Left cardiac atrium (tissue), 4 donors: ENCODE measurements at places on chromosomes 6 and 20. TPM values are rescaled to one million over a fixed set of nuclear protein-coding genes. Genes with fewer than 3 reads are reported as not detected.

GRCh38 chr20:12058216-12058615, 140.5 kb downstream of the BTBD3 start:
- no peak for DNase-seq

- DNase-seq = no peak
Observed at GRCh38 chr6:143356101-143356880, 94.2 kb downstream of the ADAT2 start.

GRCh38 chr6:33936886-33937285, 133.1 kb upstream of the MLN start:
- DNase-seq = no peak

DNA sequence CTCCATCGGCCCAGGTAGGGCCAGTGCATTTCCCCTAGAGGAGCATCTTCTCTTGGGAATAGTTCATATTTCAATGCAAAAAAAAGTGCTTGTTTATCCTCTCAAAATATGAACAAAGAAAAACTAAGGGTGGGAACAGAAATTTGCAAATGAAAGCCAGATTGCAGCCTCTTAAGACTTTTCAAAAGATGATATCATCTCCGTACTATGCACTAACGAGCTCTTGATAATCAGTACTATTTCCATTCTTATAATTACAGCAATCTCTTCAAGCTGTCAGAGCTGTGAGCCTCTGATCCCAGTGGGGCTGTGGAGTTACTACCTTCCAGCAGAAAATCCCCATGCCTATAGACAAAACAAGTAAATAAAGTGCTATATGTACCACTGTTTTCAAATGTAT, 77.1 kb downstream of the SOD2 start:
- DNase-seq = no peak

GRCh38 chr6:43944908-43945767, 175.1 kb downstream of the VEGFA start:
- DNase-seq = no peak

DNA sequence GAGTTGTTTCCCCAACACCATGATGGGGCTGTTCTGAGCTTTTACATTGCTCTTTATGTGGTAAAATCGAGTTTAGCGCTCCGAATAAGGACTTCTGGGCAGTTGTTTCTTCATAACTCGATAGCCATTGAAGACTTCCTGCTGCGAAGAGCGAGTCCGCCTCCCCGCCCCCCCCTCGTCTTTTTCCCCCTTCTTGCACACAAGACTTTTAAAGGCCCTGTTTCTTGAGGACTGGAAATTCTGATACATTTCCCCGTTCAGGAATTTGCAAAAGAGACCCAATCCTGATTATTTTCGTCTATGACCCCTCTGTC, 1.5 kb upstream of the CITED2 start:
- DNase-seq = no peak

- DNase-seq = no peak
Observed at GRCh38 chr6:4655196-4656025, 120.8 kb upstream of the CDYL start.

DNA sequence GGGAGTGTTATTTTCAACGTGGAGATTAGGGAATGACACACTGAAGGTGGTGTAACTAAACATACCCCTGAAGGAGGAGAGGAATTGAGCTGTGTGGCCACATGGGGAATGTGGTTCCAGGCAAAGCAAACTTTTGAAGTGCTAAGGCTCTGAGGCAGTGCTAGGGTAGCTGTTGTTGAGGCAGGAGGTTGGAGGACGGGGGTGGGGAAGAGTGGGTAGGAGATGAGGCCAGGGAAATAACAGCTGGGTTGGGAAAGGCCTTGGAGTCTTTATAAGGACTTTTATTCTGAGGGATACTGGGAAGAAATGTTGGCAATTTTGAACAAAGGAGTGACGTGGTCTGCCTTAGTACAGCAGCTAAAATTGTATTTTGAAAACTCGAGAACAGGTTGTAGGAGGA, 13.0 kb downstream of the RPRD1B start:
- peak; percentile 23 for DNase-seq

DNA sequence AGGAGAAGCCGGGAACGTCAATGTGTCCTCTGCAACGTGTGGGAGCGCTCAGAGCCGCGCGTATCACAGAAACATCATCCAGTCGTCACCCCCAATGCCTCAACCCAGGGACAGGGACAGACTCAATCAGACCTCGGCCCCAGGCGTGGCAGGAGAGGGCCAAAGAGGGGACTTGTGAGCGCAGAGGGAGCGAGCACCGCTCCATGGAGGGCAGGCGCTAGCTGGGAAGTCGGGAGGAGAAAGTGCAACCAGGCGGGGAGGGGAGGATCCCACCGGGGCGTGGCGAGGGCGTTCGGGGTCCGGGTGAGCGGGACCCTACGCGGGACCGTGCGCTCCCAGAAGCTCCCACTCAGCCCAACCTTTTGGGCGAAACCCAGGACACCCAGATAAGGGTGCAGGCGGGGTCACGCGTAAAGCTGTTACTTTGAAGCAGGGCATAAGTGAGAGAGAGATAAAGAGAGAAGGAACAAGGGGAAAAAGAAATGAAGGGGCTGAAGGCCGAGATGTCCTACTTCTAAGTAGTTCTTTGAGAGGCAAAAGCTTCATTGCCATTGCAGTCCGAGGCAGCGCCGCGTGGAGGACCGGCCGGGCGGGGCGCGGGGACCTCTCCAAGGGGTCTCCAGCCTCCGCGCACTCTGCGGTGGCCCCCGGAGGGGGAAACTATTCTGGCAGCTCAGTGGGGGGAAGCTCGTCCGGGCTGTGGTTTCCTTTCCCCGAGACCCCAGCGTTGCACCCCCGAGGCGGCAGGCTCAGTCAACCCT, 862 bp upstream of the SOBP start:
- DNase-seq = peak; percentile 49

- no peak for DNase-seq
Observed at GRCh38 chr6:32166411-32167061, 2.1 kb downstream of the EGFL8 start.

- DNase-seq = no peak
Observed at GRCh38 chr6:136524339-136524935, 25.8 kb downstream of the MAP7 start.

GRCh38 chr6:138030872-138031271, 76.3 kb downstream of the PERP start:
- DNase-seq = no peak

- no peak for DNase-seq
Observed at GRCh38 chr6:84718038-84718955, 46.1 kb downstream of the TBX18 start.

DNA sequence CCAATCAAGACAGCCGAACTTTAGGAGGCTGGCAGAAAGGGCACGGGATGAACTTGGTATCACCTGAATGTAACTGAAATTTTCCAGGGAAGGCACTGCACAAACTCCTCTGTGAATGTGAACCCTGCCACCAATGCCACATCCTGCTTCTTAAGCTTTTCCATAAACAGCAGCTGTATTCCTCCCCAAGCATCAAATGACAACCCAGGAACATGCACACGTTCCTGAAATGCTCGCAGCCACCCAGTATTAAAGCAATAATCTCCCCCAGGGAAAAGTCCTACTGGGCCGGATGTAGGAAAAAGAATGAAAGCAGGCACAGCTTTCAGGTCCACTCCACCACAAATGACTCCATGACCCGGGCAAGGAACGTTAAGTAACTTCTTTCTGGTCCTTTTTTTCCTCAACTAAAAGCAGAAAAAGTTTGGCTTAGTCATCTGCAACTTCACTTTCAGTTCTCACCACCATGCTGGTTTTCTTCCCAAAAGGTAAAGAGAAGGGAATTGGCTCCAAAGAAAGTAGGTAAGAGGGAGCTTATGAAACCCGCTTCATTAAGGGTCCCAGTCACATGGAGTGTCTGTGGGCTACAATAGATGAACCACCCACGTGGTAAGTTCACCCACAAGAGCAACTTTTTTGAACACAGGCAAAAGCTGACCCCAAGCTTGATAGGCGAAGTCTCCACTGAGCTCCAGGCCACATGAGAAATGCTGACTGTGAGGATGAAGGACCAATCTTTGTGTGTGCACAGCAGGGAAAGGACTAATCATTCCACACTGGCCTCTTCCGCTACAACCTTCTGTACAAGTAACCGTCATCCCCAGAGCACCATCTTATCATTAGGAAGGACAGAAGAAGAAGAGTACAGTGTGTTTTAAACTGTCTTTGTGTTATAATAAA, 90.1 kb downstream of the HIVEP2 start:
- no peak for DNase-seq

GRCh38 chr20:61322151-61322865, 70.2 kb downstream of the CDH4 start:
- DNase-seq = no peak

DNA sequence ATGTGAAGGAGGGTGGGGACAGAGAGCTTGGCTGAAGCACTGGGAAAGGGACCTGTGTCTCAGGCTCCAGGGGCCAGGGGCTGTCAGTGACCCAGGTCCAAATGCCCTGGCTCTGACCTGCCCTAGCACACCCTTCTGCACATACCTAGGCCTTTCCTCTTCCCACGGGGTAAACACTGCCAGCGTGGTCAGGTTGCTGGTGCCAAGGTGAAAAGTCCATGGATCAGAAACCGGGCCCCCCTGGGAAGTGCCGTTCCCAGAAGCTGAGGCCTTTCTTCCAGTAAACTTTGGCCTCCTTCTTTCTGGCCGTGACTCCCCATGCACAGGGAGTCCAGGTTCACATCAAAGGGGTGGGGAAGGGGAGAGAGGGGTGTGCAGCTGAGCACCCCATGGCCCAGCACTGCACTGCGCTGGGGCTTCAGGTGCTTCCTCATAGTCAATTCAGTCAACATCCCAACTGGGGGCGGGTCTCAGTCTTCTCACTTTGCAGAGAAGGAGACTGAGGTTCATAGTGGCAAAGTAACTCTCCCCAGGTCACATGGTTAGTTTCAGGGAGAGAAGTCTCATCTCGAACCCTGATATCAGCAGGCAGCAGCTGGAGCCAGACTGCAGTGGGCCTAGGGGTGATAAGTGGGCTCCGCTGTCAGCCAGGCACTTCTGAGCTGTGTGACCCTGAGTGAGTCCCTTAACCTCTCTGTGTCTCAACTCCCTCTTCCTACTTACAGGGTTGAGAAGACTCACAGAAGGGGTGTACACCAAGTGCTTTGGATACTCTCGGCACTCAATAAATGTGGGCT, 17.0 kb downstream of the PCK1 start:
- DNase-seq = no peak

- DNase-seq = no peak
Observed at GRCh38 chr6:96721227-96721626, 116.0 kb downstream of the GPR63 start.

The MUC21 gene
- not detected for total RNA-seq

The MCCD1 gene
- total RNA-seq = not detected

The CCN6 gene
- not detected for total RNA-seq

The GMDS gene
- total RNA-seq = 8.4 TPM

The IMPG1 gene
- not detected for total RNA-seq

The HLA-DPA1 gene
- total RNA-seq = 50.5 TPM

The SPTLC3 gene
- 6.8 TPM for total RNA-seq

The LHFPL5 gene
- not detected for total RNA-seq

The TRIM27 gene
- 20.7 TPM for total RNA-seq

The RAET1G gene
- 1.1 TPM for total RNA-seq

The FAM184A gene
- total RNA-seq = 2.2 TPM

The MRAP2 gene
- total RNA-seq = 0.38 TPM

The TSBP1 gene
- not detected for total RNA-seq

The DBNDD2 gene
- total RNA-seq = 177 TPM

The APCDD1L gene
- total RNA-seq = 0.44 TPM

The NRN1 gene
- 12.8 TPM for total RNA-seq
